Astrocyte of the spinal cord (primary cell): ENCODE measurements at places on chromosomes 2 and 18.
A peak's percentile ranks its signal among the peaks of the same experiment; 100 is the strongest.

- no peak for DNase-seq
These were observed 85.1 kb downstream of the BCL2L11 start for GRCh38 chr2:111205774-111206173.

DNA sequence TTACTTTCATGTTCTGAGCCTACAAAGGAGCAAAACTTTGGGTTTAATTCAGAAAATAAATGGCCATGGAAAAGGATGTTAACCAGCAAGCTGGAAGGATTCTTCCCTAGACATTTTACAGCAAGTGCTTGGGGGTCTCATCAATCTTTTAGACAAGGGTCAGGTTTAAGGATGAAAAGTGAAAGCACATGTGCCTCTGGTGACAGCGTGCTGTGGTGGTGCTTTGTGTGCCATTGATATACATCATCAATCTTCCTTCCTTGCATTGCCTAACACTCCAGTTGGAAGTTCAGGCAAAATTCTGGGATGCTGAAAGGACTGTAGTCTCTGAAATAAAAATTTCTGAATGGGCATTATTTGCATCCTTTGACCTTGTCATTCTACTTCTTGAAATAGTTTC, 171.2 kb downstream of the KCNE4 start:
- DNase-seq: no peak

- DNase-seq: no peak
These were observed 116.4 kb upstream of the CAPN13 start for GRCh38 chr2:30923623-30924022.

GRCh38 chr2:164221473-164221872, 399.8 kb downstream of the GRB14 start:
- DNase-seq: no peak

- DNase-seq: peak; percentile 57
These were observed 24.8 kb upstream of the HNRNPA3 start for GRCh38 chr2:177187631-177188312.

DNA sequence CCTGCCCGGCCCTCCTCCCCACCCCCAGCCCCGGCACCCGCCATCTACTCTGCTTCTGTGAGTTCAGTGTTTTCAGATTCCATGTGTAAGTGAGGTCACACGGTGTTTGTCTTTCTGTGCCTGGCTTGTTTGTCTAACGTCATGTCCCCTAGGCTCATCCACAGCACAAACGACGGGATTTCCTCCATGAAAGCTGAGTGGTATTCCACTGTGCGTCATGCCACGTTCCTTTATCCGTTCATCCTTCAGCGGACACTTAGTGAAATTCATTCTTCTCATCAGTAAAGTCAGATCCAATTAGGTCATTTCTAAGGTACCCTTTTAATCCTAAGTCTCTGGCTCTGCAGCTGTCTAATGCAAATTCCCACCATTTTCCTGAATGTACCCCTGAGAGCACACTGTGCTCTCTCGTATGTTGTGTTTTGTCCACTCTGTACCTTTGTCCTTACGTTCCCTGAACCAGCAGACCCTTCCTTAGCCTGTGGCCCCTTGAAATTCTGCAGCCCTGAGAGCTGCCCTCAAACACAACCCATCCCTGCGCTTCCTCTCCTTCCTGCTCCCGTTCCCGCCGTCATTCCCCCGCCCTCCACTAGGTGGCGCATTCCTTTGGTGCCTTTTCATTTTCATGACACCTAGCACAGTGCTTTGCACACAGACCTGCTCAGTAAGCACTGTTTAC, 44.1 kb downstream of the TRAPPC12 start:
- peak; percentile 50 for DNase-seq

GRCh38 chr2:101252408-101253012, at the start of gene CNOT11:
Gene CNOT11, plus strand, starts transcription at chr2:101252886. Its CDS starts 79 bp downstream, at chr2:101252965.
- peak; percentile 98 for DNase-seq

- DNase-seq: no peak
These were observed 98.5 kb upstream of the CD226 start for GRCh38 chr18:70046207-70046606.

GRCh38 chr2:106342831-106343251, 125.4 kb downstream of the RGPD3 start:
- DNase-seq: no peak

DNA sequence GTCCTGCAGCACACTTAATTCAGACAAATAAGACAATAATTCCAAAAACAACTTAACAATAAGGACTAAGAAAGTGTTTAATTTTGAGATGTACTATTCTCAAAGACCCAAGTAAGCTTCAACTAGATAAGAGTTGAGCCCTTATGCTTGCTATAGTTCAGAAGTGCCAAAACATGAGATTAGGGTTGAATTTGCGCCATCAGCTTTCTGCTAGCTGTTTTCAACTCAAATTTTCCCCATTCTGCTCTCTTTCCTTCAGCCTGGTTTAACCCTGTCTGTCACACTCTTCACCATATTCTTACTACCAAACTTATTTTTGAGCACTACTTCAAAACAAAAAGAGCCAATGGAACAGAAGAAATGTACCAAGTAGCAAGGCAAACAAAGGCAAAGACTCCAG, 4.1 kb downstream of the NFE2L2 start:
- DNase-seq: no peak

DNA sequence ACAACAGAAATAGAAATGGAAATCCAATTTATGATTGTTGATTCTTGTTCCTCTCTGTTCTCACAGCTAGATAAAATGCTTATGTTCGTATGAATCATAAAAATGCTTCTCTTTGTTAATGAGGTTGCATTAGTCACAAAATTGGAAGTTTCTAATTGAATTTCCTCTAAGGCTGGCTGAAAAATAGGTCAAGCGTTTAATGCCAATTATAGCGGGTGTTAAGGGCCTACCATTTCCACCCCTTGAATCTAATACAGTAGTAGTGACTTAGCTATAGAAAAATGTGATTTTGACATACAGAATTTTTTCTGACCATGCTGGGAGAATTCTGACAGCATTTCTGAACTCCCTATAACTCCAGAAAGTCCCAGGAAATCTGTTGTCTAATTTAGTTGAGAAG, 107.1 kb downstream of the TTN start:
- no peak for DNase-seq

DNA sequence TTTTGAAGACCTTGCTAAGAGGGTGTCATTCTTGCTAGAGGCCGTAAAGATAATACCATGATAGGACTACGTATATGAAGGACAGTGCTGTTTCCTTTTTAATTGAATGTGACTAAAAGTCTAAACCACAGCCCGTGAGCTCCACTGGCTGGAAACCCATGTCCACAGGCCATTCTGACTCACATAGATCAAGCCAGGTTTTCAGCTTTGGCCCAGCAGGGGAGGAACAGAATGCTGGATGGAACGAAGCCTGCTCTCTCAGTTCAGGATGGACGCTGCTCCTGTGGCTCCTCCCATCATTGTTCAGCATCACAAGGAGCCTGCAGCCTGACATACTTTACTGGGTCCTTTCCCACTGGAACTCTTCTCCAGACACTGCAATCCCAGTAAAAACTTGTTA, 47.6 kb downstream of the ALPK2 start:
- peak; percentile 97 for DNase-seq

- no peak for DNase-seq
These were observed 583.0 kb downstream of the IRS1 start for GRCh38 chr2:226216575-226216974.

- DNase-seq: no peak
These were observed 360.8 kb downstream of the DCC start for GRCh38 chr18:52700816-52701215.

- DNase-seq: no peak
These were observed 15.0 kb downstream of the PDCL3 start for GRCh38 chr2:100577777-100578176.

- peak; percentile 16 for DNase-seq
These were observed 2.1 kb upstream of the SLC30A3 start for GRCh38 chr2:27264753-27265535.

DNA sequence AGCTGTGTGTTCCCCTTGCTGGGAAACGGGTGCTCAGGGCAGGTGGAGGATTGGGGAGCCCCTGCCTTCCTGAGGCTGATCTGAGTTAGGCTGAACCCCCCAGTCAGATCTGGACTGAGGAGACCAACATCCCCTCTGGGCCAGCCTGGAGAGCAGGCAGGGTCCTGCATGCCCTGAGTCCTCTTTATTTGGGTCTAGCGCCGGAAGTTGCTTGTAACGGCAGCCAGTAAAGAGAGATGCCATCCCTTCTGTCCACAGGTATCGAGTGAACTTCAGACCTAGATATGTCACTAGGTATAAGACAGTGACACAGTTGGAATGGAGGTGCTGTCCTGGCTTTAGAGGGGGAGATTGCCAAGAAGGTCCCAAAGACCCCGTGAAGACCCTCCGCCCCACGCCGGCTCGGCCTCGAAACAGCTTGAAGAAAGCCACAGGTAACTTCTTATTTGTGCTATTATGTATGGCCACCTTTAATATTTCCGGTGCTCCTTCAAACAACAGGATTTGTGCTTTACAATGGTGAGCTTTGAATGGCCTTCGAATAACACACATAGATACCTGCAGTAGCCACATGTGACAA, 38.0 kb downstream of the EMILIN2 start:
- DNase-seq: no peak

DNA sequence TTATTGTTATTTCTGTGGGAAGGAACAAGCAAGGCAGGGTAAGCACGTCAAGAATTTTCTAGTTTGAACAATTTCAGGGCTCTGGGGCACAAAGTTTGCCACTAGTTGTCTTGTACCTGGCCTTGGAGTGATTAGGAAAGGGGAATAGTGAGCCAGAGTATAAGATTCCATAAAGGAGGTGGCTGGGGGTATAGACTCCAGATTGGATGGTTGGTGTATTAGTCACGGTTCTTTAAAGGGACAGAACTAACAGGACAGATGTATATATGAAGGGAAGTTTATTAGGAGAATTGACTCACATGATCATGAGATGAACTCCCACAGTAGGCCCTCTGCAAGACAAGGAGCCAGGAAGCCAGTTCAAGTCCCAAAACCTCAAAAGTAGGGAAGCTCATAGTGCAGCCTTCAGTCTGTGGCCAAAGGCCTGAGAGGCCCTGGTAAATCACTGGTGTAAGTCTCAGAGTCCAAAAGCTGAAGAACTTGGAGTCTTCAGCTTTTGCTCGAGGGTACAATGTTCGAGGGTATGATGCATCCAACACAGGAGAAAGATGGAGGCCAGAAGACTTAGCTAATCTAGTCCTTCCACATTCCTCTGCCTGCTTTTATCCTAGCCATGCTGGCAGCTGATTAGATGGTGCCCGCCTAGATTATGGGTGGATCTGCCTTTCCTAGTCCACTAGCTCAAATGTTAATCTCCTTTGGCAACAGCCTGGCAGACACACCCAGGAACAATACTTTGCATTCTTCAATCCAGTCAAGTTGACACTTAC, 31.5 kb upstream of the PTPRM start:
- no peak for DNase-seq

- DNase-seq: peak; percentile 53
These were observed 183.4 kb downstream of the MYO3B start for GRCh38 chr2:170361090-170361936.

DNA sequence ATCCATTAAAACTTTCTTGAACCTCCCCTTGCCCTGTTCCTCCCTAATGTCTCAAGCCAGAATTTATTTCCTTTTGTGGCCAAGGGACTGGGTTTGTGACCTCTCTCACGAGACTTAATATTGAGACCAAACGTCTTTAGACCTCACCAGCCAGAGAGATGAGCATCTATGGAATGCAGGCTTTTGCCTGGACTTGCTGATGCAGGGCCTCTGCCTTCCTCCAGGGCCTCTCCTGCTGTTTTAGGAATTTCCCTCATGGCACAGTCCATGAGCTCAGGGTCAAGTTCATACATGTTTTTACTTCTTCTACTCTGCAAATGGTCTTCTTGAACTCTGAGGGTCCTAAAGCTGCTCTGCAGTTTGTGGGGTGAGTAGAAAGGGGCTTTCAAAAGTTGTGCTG, 22.3 kb downstream of the IL1B start:
- peak; percentile 69 for DNase-seq

- peak; percentile 61 for DNase-seq
These were observed 103.6 kb upstream of the WDR75 start for GRCh38 chr2:189337656-189338055.

DNA sequence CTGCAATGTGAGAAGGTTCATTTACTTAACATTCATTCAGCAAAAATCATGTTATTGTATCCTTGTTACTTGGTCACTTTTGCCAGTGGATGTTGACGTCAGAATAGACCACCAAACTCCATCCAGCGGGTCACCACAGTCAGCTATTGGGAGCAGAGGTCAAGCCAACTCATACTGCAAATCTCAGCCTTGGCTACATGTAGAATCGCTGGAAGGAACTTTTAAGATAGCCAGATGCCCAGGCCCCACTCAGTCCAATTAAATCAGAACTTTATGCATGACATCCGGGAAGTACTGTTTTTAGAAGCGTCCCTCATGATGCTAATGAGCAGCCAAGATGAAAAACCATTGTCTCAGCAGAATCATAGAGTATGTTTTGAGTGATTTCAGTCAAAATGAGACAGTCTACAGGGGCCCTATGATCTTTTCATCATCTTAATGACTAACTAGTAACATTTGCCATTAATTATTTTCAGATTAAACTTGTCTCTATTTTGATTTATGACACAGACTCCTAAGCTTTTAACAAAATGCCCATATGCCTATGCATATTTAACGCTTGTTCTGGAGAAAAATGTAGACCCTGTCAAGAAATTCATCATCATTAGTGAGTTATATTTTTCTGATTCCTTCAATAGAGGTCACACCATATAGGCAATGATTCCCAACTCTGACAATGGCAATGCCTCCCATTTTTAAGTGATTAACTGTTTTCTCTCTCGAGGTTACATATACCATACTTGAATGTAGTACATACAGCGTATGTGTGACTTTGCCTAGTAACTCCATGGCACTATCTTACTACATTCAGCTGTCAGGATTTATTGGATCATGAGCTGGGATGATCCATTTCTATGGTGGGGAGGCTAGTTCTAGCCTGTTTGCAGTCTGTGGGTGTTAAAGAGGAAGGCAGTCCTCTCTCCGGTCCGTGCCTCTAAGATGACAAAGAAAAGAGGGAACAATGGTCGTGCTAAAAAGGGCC, 63.7 kb upstream of the CCBE1 start:
- no peak for DNase-seq

- no peak for DNase-seq
These were observed 167.8 kb downstream of the NRP2 start for GRCh38 chr2:205850132-205850531.

- DNase-seq: no peak
These were observed 592 bp downstream of the ZNF397 start for GRCh38 chr18:35241448-35241804.

DNA sequence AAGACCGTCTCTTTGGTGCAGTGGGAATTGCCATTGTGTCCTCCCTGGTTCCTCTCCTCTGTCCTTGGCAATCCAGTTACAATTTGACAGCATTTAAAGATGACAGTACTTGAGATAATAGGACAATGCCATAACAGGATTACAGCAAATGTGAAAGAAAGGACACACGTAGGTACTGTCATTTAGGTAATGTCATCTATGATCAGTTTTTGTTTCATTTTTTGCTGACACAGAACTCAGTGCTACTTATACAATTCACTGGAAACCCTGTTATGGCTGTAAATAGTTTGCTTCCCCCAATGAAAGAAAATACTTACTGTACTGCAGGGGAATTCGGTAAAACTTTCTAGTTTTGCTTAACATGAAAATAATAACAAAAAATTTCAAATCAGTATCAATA, 65.2 kb downstream of the BCL11A start:
- no peak for DNase-seq

DNA sequence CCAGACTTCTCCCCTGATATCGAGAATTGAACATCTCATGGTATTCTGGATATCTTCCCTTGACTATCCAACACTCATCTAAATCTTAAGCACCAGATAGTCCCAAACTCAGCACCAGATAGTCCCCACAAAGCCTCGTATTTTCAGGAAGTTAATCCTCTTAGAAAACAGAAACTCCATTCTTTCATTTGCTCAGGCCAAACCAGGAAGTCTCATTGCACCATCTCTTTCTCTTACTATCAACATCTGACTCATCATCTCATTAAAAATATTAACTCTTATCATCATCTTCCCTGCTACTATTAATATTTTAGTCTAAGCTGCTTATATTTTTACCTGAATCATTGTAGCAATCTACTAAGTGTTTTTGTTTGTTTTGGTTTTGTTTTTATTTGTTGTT, 286.4 kb downstream of the GALNT13 start:
- DNase-seq: no peak
